ACHN (cell line): ENCODE measurements at places on chromosomes 1 and 21.
A peak's percentile ranks its signal among the peaks of the same experiment; 100 is the strongest.

DNA sequence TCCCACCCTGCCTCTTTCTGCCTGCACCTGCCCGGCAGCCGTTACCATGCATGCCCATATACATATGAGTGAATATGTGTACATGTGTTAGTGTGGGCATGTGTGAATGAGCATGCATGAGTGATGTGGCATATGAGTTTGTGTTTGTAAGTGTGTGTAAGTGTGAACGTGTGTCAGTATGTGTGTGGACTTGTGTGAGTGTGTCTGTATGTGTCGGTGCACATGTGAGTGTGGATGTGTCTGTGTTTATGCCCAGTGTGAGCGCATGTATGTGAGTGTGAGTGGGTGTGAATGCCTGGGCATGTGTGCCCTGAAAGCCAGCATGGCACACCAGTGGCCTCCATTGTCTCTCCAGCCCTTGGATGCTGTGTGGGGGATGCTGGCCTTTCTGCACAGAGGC, 2.5 kb upstream of the UMODL1 start:
- DNase-seq = no peak

GRCh38 chr1:32903991-32904785, 3.0 kb upstream of the TMEM54 start:
- no peak for DNase-seq

GRCh38 chr1:27567971-27568299, 36.0 kb downstream of the AHDC1 start:
- DNase-seq = no peak

DNA sequence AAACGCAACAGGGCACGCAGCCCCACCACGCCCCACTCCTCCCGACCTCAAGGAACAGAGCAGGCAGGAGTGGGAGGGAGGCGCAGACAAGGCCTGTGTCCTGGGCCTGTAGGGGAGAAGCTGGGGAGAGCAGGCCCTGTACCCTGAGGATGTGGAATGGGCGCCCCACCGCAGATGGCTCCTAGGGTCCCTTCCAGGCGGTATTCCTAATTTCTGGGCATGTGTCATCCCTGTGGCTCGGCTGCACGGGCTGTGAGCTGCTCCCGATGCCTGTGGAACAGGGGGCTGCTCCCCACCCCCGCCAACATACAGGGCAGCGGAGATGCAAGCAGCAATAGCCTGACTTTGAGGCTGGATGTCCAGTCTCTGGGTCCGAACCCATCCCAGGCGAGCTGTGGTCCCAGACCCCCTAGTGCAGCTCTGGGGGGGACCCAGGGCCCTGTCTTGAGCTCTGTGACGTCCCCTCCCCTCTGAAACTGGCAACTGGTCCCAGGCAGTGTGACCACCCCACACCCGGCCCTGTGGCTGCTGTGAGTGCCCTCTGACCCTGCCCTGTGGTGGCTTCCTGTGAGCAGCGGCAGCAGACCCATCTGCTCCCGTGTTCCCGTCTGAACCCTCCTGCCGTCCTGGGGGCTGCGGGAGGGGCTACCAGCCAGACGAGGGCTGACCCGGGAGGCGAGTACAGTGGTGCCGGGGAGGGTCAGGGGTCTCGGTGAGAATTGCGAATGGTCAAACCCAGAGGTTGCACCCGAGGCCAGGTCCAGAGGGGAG, 13.9 kb upstream of the COL6A2 start:
- DNase-seq = no peak

- DNase-seq = peak; percentile 6
These were observed 52.4 kb downstream of the KIF26B start for GRCh38 chr1:245207056-245207638.

DNA sequence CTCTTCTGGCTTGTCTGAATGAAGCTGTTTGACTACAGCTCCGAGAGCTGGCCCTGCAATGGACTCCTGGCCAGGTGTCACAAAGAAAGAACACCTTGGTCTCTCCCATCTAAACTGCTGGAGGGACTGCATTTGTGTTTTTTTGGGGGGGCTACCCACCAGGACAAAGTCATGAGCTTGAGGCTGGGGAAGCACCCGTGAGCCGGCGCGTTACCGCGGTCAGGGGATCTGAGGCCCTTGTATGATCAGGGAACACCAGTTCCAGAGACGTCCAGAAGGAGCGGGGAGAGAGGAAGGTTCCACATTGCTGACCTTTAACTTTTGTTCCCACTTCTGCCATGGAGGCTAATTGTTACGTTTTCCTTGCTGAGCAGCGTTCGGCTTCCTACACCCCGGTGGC, 84.5 kb upstream of the C1orf174 start:
- no peak for DNase-seq

- peak; percentile 94 for DNase-seq
These were observed 187.1 kb upstream of the COA6 start for GRCh38 chr1:234186037-234186688.
